ENCODE measurements at places on chromosomes 11 and 22.

DNA sequence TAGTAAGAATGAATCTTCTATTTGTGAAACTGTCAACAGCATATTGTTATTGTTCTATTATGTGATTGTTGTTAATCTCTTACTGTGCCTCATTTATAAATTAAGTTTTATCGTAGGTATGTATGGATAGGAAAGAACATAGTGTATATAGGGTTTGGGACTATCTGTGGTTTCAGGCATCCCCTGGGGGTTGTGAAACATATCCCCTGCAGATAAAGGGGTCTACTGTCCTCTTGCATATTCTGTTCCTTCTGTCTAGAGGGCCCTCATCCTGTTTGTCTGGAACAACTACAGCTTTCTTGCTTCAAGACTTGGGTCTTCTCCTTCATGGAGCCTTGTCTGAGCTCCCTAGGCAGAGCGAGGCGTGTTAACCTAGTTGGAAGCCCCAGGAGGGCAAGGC is 159.6 kb downstream of the KIRREL3 start:
- H3K4me3 ChIP-seq = no peak overlapping the region
- no peak for DNase-seq
- no peaks in the 10 kb centered on the region for H3K36me3 ChIP-seq
- H3K27me3 ChIP-seq = no peaks in the 10 kb centered on the region

GRCh38 chr22:45670981-45671782 is 452 bp upstream of the ATXN10 start:
- H3K27ac ChIP-seq = no peak overlapping the region
- no peaks in the 10 kb centered on the region for H3K4me1 ChIP-seq
- peak; percentile 60 for DNase-seq
- no peaks in the 10 kb centered on the region for H3K36me3 ChIP-seq

DNA sequence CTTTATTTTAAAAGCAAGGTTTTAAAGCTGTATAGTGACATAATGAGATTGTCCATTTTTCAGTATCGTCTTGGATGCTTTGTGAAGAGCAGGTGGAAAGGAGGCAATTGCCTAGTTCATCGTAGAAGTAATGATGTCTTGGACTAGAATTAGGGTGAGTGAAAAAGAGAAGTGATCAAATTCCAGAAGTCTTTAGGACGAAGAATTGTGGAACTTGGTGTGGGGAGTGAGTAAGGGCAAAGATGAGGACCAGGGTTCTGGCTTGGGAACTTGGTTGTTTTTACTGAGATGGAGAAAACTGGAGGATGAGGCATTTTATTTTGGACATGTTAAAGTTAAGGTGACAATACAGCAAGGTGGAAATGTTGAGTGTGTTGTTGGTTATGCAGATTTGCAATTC is 1.2 kb downstream of the ILK start:
- H3K27me3 ChIP-seq = no peaks in the 10 kb centered on the region
- H3K4me3 ChIP-seq = no peak overlapping the region
- H3K27ac ChIP-seq = no peak overlapping the region
- peaks cover 2% of the 10 kb centered on the region for H3K4me1 ChIP-seq
- no peak for DNase-seq

DNA sequence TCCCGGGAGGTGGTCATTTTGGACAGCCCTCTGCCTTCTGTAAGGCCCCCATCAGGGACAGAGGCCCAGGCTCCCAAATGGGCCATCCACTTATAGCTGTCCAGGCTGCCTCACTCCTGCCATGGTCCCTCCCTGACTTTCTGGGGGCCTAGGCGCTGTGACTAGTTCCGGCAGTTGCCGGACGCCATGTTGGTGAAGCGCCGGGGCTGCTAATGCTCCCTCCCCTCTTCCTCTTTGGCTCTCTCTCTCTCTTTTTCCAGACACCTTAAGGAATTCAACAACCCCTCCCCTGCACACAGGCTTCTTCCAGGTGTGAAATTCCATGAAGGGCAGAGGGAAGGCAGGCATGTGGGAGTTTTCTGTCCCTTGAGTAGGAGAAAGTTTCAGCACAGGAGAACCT is 445.6 kb downstream of the SOX6 start:
- H3K4me1 ChIP-seq = no peaks in the 10 kb centered on the region
- H3K27me3 ChIP-seq = no peaks in the 10 kb centered on the region
- no peaks in the 10 kb centered on the region for H3K36me3 ChIP-seq
- no peak overlapping the region for H3K27ac ChIP-seq
- no peak overlapping the region for H3K4me3 ChIP-seq
- DNase-seq = no peak

DNA sequence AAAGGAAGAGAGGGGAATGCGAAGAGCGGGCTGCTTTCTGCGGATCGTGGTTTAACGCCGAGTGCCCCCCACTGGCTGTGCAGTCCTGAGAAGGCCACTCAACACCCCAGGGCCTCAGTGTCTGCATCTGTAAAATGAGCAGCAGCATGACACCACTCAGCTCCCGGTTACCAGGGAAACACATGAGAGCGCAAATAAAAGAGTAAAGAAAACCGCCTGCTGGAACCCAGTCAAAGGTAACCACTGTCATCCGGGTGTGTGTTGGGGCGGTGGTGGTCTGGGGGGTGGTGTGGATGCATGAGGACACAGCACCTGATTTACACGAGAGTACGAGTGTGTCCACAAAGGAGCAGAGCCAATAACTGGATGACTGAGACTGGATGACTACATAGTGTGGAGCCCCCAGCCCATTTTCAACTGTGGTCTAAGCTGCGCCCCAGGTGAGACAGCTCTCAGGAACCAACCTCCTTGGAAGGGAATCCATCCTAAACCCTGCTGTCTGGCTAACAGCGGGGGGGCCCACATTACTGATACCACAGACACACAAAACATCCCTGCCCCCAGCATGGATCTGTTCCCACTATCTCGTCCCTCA is 5.7 kb downstream of the CELSR1 start:
- H3K4me3 ChIP-seq = no peak overlapping the region
- no peak overlapping the region for H3K27ac ChIP-seq
- DNase-seq = no peak
- H3K36me3 ChIP-seq = peaks cover 2% of the 10 kb centered on the region
- H3K4me1 ChIP-seq = no peaks in the 10 kb centered on the region

DNA sequence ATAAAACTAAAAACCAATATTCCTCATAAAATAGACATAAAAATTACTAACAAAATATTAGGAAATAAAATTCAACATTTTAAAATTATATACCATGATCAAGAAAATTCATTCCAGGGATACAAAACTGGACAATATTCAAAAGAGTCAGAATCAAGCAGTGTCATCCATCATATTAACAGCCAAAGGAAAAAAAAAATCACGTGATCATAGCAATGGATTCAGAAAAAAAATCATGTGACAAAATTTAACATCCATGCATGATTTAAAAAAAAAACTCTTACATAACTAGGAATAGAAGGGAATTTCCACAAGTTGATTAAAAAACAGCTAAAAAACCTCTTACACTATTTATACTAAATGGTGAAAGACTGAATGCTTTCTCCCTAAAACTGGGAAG is 95.3 kb upstream of the USP47 start:
- H3K4me3 ChIP-seq = no peak overlapping the region
- H3K36me3 ChIP-seq = no peaks in the 10 kb centered on the region
- H3K27ac ChIP-seq = no peak overlapping the region
- no peaks in the 10 kb centered on the region for H3K27me3 ChIP-seq

DNA sequence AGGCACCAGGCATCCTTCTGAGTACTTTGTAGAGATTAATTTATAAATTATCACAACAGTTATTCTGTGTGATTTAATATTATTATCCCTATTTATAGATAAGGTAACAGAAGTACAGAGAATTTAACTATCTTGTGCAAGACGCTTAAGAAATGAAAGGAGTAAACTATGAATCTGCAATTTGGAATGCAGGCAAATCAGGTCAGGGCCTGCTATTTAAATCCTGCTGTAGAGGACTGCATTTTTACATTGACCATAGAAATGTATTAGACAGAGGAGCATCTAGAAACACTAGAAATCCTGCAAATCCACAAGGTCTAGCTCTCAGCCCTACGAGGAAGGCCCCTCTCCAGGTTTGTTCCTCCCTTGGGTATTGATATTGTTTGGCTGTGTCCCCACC is 336.2 kb downstream of the ETS1 start:
- H3K4me3 ChIP-seq = no peak overlapping the region
- no peaks in the 10 kb centered on the region for H3K4me1 ChIP-seq
- no peak overlapping the region for H3K27ac ChIP-seq
- H3K36me3 ChIP-seq = no peaks in the 10 kb centered on the region

- DNase-seq = no peak
- H3K27me3 ChIP-seq = no peaks in the 10 kb centered on the region
These were observed 10.8 kb downstream of the DNAL4 start for GRCh38 chr22:38783095-38783615.

GRCh38 chr11:117520966-117521365 is 193.3 kb downstream of the CEP164 start:
- no peaks in the 10 kb centered on the region for H3K4me1 ChIP-seq
- H3K4me3 ChIP-seq = no peak overlapping the region
- H3K27ac ChIP-seq = no peak overlapping the region
- no peaks in the 10 kb centered on the region for H3K27me3 ChIP-seq
- no peaks in the 10 kb centered on the region for H3K36me3 ChIP-seq
- DNase-seq = no peak

DNA sequence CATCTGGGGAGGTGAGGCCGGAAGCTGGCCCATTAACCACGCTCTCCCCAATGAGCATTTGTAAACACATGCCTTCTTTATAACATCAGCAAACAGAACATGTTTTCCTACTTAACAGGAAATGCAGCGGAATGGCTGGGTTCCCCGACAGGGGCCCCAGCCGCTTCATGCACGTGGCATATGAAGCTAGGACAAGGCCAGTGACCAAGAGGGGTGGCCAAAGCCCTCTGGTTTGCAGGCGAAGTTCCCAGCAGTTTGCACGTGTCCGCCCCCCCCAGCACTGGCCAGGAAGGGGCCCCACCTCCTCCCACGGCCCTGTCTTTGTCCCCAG is 38.7 kb upstream of the LINC01488 start:
- H3K4me3 ChIP-seq = no peak overlapping the region
- H3K36me3 ChIP-seq = no peaks in the 10 kb centered on the region
- no peak for DNase-seq
- H3K27me3 ChIP-seq = no peaks in the 10 kb centered on the region

- H3K27ac ChIP-seq = no peak overlapping the region
- peak; percentile 18 for DNase-seq
- H3K4me1 ChIP-seq = no peaks in the 10 kb centered on the region
- no peaks in the 10 kb centered on the region for H3K36me3 ChIP-seq
- H3K4me3 ChIP-seq = no peak overlapping the region
- H3K27me3 ChIP-seq = no peaks in the 10 kb centered on the region
These were observed 49.9 kb upstream of the TRIM77 start for GRCh38 chr11:89660234-89660633.

- no peaks in the 10 kb centered on the region for H3K36me3 ChIP-seq
- H3K27me3 ChIP-seq = no peaks in the 10 kb centered on the region
- no peak overlapping the region for H3K4me3 ChIP-seq
- no peak for DNase-seq
These were observed 1.8 kb downstream of the CELF1 start for GRCh38 chr11:47551086-47551485.

DNA sequence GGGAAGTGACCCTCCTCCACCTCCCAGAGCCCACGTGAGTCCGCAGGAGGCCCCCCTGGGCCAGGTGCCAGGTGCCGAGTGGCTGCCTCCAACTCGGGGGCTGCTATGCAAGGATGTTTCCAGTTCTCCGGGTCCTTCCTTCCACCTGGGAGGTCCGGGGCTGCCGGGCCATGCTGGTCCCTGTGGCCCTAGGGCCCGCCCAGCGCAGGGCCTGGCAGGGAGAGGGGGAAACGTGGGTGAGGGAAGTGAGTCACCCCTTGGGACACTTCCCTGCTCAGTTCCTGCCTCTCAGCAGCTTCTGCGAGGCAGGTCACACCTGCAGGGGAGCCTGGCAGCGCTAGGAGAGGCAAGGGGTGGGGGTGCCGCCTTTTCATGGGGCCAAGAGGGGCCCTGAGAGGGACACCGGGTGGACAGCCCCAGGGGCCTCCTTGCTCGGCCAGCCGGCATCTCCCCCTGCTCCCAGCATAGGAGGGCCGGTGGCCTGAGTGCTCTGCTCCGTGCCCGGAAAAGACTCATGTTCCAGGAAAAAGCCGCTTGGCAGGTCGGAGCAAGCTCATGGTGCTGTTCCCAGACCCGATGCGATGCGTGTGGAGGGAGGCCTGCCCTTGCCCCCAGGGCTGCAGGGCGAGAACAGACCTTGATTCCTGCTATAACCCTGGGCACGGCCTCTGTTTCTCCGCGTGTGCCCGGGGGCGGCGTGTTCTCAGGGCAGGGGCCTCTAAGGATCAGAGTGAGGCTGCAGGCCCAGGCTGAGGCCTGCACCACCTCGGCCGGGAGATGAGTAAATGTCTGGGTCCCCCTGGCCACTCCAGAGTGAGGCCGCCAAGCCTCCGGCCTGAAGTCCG is 30.3 kb upstream of the WNT7B start:
- H3K27me3 ChIP-seq = no peaks in the 10 kb centered on the region
- H3K27ac ChIP-seq = no peak overlapping the region
- peaks cover 2% of the 10 kb centered on the region for H3K4me1 ChIP-seq

DNA sequence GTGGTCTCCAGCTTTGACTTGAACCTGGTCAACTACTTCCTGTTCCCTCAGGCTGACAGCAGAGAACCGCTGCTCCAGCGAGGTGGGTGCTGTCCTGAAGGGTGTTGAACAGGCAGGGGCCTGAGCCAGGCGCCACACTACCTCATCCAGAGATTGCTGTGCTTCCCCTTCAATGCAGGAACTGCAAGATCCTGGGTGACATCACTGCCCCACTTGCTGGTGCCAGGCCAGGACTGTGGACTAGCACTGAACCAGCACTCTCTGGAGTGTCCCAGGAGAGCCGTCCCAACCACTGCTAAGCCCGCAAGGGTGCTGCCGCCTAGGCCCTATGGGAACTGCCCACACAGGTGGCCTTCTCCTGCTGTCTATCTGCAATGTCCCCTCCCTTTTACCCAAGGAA is 51.7 kb downstream of the GAB4 start:
- no peak overlapping the region for H3K4me3 ChIP-seq
- H3K27ac ChIP-seq = no peak overlapping the region
- H3K36me3 ChIP-seq = no peaks in the 10 kb centered on the region
- H3K4me1 ChIP-seq = no peaks in the 10 kb centered on the region
- DNase-seq = no peak

- no peak overlapping the region for H3K27ac ChIP-seq
- H3K27me3 ChIP-seq = no peaks in the 10 kb centered on the region
- H3K4me1 ChIP-seq = no peaks in the 10 kb centered on the region
- DNase-seq = no peak
- no peaks in the 10 kb centered on the region for H3K36me3 ChIP-seq
- no peak overlapping the region for H3K4me3 ChIP-seq
These were observed 821.1 kb upstream of the ARHGAP42 start for GRCh38 chr11:99865951-99866350.

GRCh38 chr11:27716835-27717234 is 16.6 kb upstream of the BDNF start:
- peaks cover 13% of the 10 kb centered on the region for H3K27me3 ChIP-seq
- no peak for DNase-seq
- no peak overlapping the region for H3K27ac ChIP-seq
- H3K4me1 ChIP-seq = peaks cover 5% of the 10 kb centered on the region
